ENCODE measurements at places on chromosomes 1 and 21.

GRCh38 chr1:152725261-152725660 lies 17.3 kb downstream of the LCE4A start:
- no peak for DNase-seq

GRCh38 chr1:172790245-172790644 lies 131.3 kb downstream of the FASLG start:
- no peak for DNase-seq

GRCh38 chr1:19435181-19435580 lies 50.2 kb downstream of the CAPZB start:
- no peak for DNase-seq

DNA sequence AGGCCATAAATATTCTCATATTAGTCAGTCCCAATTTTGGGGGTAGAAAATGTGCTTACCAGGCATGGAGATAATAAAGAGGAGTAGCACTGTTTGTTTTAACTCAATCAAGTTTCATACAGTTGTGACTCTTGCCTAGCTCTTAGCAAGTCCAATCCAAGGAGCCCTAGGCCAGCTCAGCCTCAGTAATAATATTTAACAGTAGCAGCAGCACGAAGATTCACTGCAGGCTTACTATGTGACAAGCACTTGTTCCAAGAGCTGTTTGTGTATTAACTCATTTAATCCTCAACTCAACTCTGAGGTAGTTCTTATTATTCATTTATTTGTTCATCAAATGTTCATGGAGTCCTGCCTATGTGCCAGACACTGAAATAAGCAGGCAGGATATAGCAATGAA lies 12.3 kb downstream of the CD58 start:
- no peak for DNase-seq

DNA sequence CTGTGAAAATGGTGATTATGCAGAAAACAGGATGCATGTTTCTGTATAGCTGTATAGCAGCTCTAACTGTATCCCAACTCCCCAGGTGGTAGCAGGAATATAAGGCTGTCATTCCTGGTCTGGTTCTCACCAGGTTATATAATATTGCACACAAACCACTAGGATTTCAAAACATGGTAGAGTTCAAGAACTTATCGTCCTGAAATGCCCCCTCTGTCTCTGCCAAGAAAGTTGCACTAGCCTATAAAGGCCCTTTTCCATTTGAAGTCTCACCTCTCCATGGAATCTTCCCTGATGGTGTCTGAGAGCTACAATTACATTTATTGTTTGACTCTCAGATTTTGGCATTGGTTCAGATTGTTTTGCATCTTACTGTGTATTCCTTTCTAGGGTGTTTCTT lies 184.9 kb upstream of the FAM78B start:
- no peak for DNase-seq

GRCh38 chr1:205187420-205187819 lies 24.1 kb downstream of the DSTYK start:
- DNase-seq, result no peak

DNA sequence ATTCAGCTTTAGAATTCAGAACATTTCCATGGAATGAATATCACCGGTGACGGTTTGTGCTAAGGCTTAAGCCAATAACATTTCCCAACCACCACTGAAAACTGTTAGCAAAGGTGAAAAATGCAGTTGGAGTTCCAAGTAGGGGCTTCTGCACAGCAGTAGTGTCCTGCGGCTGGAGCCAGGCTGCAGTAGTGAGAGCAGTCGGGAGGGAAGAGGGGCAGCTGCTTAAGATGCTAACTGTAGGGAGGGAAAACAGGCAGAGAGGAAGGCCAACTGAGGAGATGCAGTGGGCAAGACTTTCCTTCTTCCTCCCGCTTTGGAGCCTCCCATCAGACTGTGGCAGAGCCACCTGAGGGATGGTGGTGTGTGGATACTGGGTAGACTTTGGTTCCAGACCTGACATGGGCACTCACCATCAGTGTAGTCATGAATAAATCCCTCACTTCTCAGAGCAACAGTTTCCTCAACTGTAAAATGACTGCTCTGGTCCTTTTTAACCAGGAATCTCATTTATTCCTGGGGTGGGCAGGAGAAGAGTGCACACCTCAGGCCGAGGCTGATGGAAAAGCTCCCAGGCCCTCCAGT lies 3.2 kb downstream of the F3 start:
- no peak for DNase-seq

DNA sequence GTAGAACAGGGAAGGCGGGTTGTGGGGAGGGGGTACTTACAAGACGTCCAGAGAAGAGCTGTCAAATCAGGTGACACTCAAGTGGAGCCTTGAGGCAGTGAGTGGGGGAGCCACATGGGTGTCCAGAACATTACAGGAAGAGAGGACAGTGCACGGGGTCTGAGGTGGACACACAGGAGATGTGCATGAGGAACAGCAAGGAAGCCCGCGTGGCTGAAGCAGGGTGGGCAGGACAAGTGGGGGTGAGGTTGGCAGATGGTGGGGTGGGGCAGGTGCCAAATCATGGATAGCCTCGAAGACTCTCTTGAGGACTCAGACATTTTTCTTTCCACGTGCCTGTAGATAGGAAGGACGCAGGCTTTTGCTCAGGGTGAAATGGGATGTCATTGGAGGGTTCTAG lies 921 bp downstream of the SMPDL3B start:
- DNase-seq, result no peak

- no peak for DNase-seq
Observed at GRCh38 chr1:209305221-209305954, 278.1 kb upstream of the CAMK1G start.
